ENCODE measurements at places on chromosomes 7 and 10.

DNA sequence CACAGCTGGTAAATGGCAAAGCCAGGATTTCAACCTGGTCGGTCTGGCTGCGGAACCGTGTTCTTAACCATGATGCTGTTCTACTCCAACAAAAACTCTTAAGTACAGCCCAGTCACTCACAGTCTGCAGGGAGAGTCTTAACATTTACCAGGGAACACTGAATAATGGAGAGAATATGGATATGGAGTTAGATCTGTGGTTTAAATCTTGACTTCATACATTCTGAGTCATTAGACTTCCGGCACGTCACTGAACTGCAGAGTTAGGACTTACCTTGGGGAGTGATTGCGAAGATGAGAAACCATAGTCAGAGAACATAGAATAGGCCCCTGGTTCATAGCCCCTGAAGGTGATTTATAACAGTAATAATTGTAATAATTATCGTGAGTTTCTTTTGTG lies 61.7 kb downstream of the ADRA2A start:
- no peak for DNase-seq

DNA sequence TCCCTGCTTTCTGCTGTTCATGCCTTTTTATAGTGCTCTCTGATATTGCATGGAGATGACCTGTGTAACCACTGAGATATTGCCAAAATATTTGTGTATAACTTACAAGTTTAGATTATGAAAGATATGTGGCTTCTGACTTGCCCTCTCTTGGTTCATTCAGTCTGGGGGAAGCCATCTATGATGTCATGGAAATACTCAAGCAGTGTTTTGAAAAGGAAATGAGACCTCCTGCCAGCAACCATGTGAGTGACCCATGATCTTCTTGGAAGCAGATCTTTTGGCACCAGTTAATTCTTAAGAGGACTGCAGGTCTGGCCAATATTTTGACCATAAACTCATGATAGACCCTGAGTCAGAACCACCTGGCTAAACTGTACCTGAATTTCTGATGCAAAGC lies 183.0 kb downstream of the THSD7A start:
- DNase-seq = no peak

DNA sequence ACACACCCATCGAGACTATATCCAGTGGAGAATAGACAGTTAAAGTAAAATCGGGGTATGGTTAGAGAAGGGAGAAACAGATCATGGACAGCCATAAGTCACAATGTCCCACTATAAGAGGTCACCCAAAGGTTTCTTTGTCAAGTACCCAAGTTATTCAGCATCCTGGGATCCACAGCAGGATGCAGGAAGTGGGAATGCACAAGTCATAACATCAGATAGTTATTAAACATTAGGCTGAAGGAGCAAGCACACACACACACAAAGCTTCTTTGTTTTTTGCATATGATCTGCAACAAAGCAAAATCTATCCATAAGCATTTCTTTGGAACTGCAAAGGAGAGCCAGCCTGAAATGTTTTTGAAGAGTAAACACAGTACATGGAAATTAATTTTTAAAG lies 111.6 kb downstream of the NOC3L start:
- DNase-seq = no peak

DNA sequence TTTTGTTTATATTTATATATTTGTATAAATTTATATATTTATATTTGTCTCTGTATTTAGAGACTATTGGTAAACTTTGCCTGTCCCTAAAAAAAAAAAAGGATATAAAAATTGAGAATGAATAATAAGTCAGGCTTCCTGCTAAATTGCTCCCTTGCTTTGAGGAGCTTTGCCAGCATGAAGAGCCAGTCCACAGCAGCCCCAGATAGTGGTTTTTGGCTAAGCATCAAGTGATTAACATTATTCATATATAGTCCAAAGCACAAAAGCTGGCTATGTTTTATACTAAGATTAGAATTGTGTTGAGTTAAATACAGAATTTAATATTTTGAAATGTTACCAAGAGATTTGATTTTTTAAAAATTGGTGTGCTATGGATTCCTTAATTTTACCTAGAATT lies 264.9 kb upstream of the FERD3L start:
- DNase-seq = no peak

DNA sequence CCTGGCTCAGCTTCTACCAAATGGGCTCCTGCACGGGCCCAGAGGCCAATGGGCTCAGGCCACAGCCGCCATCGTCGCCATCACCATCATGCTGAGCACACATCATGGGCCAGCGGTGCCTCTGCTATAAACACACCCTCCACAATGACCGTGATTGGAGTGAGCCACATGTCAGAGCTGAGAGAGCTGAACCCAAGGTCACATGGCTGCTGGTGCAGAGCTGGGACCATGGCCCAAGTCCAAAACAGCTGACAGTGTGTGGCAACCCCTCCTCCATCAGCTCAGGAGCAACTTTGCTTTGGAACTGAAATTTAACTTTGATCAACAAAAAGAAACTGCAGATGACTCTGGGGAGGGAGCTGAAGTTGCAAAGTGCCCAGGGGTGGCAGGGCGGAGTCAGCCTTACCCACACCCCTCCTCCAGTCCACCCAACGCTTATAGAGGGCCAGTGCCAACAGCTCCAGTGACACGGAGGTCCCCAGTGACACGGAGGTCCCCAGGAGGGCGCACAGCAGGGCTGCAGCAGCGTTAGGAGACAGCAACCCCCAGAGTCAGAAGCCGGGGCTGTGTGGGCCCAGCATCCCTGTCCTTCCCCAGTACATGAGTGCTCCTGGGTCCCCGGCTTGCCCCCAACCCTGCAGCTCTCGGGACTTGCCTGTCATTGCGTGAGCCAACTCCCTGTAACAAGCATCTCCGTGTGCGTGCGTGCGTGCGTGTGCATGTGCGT lies 249.6 kb downstream of the ELFN1 start:
- no peak for DNase-seq

- peak; percentile 58 for DNase-seq
These were observed 141.0 kb downstream of the PRKAG2 start for GRCh38 chr7:151735851-151736402.

DNA sequence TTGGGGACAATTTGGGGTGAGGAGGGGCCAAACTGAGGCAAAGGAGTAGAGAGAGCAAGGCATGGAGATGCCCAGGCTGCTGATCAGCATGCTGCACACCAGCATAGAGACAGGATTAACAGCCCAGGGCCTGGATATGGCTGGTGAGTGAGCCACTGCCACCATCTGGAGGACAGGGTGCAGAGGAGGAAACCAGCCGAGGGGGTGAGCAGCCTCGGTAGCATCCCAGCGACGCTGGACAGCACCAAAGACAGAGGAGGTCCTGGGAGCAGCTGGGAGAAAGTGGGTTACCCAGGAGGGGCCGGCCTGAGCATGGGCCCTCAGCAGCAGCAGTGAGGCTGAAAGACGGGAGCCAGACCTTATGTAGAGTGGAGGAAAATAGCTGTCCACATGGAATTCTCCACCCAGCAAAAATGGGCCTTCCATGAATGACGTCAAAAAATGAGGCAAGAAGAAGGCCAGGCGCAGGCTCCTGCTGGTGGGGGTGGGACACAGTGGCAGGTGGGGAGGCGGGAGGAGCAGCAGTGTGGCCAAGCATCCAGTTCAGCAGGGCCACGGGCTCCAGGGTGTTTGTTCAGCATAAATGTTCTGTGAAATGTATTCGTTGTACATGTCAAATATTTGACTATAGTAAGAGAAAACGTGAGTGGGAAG lies 16.7 kb downstream of the RET start:
- peak; percentile 69 for DNase-seq

DNA sequence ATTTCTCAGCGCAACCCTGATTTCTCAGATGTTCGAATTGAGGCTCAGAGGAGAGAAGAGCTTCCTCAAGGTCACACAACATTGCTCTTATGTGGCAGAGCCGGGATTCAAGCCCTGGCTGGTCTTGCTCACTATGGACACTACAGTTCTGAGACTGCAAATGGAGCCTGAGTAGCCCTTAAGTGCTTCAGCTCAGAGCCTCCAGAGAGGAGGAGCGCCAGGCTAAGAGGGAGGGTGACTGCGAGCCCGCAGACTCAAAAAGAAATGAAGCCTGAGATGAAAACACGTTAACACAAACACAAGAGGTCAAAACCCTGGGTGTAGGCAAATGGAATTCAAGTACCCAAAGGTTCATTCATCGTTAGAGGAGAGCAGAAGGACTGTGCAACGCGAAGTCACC lies 13.9 kb downstream of the ARHGAP22 start:
- no peak for DNase-seq

DNA sequence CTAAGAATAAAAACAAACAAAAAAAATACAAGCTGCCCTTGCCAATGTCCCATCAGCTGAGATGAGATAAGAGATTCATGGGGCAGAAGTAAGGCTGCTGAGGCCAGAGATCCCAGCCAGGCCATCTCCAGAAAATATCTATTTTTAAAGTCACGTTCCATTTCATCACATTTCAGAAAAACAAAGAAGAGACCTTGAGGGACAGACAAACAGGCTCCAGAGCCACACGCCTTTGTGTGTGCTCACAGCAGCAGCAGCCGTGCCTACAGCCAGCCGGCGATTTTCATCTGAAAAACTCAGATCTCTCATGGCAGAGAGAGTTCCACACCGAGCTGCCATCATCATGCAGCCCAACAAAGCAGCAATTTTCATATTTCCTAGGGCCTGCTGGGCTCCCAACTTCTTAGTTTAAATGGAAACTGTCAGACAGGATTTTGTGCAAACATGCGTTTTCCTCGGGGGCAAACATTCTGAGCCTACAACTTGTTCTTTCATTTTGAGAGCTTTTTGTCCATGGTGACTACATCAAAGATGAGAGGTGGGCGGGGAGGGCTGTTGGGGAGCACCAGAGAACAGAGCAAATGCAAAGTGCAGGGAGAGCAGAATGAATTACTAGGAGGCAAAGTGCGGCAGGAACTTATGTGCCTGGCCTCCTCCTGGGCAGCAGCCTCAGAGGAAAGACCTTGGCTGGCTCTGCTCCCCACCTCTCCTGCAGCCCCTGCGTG lies 38.8 kb downstream of the DLG5 start:
- DNase-seq = no peak

DNA sequence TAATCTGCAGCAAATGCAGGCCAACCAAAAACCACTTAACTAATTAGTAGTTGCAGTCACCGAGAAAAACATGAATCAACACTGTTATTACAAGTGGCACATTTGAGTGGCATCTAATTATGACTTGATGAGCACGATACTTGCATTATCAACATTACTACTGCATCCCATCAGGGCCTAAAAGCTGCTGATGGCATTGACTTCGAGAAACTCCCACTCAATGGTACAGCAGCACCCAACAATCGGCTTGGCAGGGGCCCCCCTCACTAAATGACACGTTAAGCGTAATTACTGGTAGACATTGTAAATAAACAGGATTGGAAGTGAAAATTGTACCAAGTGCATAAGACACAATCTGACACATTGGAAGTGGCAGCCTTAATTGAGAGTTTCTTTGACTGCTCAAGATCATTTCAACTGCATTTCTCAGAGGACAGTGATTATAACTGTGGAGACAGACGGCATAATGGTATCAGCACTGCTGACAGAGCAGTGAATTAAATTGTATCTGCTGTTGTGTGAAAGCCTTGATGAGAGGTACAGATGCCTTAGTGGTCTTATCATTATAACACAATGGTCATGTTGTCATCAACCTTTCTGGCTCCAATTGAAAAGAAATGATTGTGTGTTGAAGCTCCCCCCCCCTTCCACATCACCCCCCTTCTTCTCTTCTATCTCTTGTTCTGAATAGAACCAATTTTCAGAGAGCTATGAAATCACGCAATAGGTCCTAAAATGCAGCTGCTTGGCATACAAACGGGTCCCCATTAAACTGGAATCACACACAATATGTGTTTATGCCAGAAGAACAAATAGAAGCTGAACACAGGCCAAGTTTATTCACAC lies 43.4 kb downstream of the SHTN1 start:
- DNase-seq = no peak

DNA sequence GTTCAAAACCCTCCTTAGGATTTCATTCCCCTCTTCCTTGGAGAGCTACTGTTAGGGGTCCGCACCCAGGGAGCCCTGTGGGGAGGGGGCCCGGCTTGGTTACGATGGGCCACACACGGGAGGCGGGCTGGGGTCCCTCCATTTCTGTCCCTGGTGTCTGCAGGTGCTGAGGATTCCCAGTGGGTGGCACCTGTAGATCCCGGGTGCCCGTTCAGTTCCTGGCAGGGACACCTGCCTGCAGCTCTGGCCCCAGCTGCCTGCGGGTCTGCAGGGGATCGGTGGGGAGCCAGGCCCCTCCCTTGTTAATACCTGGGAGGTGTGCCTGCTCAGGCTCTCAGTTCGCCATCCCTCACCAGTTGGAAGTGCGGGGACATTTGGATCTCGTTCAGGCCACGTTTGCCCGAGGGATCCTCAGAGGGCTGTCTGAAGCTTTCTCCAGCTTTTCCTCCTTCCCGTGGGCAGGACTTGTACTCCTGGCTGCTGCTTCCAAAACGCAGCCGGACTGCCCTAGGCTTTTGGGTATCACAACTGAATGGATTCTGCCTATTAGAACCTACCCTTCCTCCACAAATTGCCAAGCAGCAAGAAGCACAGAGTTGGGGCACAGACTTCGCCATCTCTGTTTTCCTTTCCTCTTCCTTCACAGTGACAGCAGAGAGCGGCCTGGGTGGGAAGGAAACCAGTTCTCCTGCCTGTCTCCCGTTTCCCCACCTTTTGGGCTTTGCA lies 22.3 kb upstream of the IL15RA start:
- no peak for DNase-seq
